EH (cell line): ENCODE measurements at places on chromosomes 16 and 17.

DNA sequence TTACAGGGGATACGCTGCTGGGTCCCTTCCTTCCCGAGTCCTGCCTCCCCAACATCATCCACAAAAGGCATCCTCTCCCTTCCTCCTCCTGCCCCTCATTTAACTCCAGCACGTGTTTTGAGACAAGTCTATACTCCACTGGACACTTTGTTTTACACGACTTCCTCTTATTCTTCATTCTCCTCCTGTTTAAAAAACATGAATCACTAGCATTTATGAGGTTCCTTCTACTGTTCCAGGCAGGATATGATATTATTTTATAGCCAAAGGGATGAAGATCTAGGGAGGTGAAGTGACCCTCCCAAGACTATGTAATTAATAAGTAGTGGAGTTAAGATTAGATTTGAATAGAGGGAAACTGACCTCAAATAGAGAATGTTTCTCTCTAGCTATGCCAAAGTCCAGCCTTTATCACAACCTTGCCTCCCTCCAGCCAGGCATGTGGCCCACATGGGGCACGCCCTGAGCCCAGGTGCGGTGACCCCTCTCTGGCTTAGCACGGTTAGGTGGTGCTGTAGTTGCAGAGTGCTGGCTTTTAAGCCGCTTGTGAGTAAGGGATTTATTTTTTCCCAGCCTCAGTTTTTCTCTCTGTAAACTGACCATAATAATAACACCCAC is 1.3 kb upstream of the HSD17B2 start:
- DNase-seq, result no peak

- peak; percentile 50 for DNase-seq
Measured at GRCh38 chr17:66633317-66633965, 201.5 kb upstream of the CACNG5 start.

DNA sequence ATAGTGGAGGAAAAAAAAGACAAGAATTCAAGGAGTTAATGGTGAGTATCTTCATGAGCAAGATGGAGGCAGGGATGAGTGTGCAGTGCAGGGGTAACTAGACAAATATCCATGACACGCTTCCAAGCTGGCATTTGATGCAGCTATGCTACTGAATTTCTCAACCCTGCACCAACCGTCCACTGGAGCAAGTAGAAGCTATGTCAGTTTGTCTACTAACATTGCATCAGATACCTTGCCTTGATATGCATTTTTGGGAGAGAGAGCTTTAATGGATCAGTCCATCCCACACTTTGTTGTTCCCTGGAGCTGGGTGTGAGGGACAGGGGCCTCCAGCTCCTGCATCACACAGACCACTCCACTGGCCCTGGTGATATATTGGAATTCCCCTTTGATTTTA is 16.4 kb downstream of the CCL11 start:
- DNase-seq, result peak; percentile 34

DNA sequence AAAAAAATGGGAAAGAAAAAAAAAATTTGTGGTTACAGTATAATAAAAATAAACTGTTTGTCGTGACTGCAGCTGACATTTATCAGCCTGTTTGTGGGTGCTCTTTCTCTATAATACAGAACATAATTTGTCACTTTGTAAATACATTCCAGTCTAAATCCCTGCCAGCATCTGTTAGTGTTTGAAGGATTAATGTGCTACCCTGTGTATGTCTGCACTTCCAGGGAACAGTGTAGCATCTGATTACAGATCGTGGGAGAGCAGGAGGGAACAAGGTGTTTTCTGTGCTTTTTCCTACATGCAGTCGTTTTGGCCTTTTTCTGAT is 265.1 kb downstream of the WWOX start:
- DNase-seq, result no peak

- peak; percentile 73 for DNase-seq
Measured at GRCh38 chr16:65884018-65884417, 482.5 kb upstream of the CDH5 start.

- DNase-seq, result no peak
Measured at GRCh38 chr17:67168496-67168895, 76.5 kb downstream of the HELZ start.

GRCh38 chr17:82230609-82231311 is 1.9 kb downstream of the SLC16A3 start:
- peak; percentile 91 for DNase-seq

- DNase-seq, result no peak
Measured at GRCh38 chr17:67245694-67246402, 852 bp upstream of the HELZ start.

DNA sequence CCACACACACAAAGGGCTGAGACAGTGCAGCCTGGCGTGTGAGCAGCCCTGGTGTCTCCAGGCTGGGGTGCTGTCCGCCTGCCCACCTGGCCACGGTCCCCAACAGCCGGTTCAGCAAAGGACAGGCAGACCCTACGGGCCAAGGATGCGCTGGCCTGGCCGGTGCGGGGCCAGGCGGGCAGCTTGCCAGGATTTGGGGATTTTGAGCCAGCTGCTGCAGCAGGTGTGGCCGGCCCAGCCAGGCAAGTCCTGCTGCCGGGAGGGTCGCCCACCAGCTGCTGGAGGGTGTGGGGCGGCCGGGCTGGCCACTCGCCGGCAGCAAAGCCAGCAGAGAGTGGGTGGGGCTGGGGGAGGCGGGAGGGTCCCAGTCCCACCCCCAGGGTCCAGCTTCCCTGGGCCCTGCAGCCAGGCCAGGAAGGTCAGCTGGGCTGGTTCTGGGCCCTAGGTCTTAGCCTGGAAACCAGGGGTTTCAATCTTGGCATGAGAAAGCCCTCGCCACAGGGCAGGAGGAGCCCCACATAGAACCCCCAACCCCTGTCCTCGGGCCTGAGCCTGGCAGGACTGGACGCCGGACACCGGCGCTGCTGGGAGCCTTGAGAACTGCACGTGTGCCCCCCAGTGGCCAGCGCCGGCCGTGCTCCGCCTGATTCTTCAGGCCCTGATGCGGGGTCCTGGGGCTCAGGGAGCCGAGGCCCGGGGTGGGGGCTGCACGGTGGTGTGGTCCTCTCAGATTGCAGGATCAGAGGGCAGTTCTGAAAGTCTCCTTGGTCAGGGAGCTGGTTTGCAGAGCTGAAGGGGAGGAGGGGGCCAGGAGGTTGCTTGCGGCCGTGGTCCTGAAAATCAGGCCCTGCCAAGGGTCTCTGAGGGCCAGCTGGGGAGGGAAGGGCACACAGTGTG is 17.6 kb upstream of the SSTR5 start:
- DNase-seq, result peak; percentile 50

GRCh38 chr16:81700071-81700779 is 78.9 kb upstream of the PLCG2 start:
- DNase-seq, result peak; percentile 24

DNA sequence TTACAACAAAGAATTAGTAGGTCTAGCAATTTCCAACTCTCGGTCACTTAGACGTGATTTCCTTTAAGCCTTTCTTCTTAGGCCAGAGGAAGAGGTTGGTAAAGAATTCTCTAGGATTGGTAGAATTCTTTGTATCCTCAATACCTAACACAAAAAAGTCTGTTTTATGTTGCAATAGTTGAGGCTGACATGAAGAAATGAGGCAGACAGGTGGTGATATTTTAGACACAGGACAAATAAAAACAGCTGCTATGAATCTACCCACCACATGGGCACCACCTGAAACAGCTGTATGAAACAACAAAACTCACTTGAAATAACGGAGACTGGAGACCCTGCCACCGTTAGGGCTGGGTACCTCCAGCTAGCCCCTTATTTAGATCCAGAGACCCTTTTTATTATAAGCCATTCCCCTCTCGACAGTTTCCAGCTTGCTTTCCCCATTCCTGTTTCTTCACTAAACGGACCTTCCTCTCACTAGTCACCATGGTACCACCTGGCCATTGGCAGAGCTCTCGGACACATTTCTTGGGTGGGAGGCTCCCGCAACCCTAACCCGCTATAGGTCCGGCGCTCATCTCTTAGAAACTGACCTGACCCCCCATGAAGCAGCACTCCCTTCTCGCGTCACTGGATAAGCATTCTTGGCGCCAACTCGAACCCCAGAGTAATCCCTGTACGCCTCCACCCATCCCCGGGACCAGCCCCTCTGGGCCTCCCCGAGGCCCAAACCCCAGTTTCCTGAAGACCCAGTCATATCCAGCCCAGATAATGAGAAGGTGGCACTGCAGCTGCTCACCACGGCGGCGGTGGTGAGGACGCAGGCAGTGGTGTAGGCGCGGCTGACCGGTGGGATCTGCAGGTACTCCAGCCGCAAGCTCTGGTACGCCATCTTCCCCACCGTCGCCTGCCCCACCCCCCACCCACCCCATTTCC is at the start of gene DERL2:
Gene DERL2 (minus strand): TSS at position 909 of the 936 bp plus-strand sequence. CDS start 17 bp downstream, at position 892.
- DNase-seq, result no peak

DNA sequence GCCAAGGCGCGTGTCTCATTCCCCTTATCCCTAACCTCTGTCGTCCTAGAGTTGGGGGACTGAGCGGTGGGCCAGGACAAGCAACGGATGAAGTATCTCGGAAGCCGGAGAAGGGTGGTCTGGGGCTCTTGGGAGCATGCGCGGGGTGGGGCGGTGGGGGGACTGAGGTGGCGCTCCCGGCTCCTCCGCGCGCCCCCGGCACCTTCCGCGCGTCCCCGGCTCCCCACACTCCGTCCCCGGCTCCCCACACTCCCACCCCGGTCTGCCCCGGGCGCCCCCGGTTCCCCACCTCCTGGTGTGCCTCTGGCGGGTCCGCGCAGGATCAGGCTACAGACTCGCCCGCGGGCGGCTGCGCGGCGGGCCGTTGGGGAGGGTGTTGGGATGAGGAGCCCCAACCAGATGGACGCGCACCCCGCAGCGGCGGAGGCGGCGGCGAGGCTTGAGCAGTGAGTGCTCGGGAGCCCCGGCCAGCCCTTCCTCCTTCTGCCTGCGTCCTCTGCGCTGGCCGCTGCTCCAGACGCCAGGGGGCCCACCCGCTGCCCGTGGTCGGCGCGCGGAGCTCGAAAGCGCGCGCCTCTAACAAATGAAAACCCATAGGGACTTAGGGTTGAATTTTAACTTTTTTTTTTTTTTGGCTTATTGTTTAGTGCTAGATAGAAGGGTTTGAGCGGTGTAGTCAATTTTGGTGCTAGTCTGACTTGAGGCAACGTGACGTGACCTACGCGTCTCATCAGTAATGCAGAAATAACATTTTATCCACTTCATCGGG is 5.6 kb upstream of the CRYM start:
- peak; percentile 38 for DNase-seq

- DNase-seq, result peak; percentile 66
Measured at GRCh38 chr17:77253611-77254051, 112.9 kb downstream of the SEC14L1 start.

- DNase-seq, result no peak
Measured at GRCh38 chr16:66256919-66257318, 109.6 kb upstream of the CDH5 start.

DNA sequence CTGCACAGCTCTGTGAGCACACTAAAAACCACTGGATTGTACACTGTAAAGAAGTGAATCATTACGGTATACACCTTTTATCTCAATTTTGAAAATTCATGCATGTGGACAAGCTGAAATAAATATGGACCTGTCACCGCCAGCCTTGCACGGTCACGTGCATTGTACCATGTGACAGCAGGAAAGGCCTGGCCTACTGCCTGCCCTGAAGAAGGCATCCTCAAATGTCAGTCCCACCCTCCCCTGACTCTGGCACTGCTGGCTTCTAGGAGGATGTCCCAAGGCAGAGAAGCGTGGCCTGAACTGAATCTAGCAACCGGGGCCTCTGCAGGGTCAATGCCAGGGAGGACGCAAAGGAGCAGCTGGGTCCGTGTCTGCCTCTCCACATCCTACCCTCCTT is 34.6 kb downstream of the SLC38A8 start:
- no peak for DNase-seq
